ENCODE measurements at places on chromosomes 7 and 10.

GRCh38 chr10:71360735-71361134 is 36.0 kb upstream of the CDH23 start:
- no peak for DNase-seq

DNA sequence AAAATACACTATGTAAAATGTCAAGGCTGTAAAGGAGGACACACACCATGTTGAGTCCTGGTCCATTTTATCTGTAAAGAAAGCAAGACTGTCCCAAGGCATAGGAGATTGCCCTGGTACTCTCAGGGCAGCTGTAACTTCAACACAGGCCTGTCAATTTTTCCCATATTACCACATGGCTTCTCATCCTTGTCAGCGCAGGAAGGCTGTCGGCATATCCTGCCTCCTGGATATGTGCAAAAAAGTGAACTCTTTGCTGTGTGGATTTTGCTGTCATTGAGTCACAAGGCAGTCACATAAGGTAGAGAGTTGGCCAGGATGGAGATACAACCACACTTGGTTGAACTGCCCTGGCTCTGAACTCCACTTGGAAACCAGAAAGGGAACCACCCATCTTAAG is 8.7 kb downstream of the DUSP5 start:
- DNase-seq = no peak

DNA sequence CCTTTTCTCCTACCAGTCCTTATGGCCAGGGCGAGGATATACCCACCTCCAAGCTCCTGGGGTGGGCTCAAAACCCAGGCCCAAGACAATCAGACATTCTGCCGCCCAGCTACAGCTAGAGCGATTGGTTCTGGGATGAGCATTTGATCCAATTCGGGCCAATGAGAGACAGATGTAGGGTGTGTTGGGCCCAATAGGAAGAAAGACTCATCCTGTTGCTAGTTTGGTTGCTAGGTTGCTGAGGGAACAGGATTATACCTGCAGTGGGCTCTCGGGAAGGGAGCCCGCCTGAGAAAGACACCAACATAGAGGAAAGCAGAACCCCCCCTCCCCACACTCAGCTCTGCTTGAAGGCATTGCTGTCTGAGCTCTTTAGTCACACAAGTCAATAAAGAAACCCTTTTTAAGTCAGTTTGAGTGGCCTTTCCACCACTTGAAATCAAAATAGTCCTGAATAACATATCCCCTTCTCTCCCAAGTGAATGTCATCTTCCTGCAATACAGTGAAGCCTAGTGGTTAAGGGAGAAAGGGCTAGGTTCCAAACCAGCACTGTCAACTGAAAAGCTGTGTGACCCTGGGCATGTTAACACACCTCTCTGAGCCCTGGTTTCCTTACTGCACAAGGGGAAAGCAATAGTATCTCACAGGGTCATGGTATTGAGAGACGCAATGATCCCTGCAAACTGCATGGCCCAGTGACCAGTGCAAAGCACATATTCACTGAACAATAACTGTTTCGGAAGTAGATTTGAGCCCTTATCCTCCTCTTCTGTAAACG is 21.8 kb downstream of the ITPRIP start:
- DNase-seq = no peak

DNA sequence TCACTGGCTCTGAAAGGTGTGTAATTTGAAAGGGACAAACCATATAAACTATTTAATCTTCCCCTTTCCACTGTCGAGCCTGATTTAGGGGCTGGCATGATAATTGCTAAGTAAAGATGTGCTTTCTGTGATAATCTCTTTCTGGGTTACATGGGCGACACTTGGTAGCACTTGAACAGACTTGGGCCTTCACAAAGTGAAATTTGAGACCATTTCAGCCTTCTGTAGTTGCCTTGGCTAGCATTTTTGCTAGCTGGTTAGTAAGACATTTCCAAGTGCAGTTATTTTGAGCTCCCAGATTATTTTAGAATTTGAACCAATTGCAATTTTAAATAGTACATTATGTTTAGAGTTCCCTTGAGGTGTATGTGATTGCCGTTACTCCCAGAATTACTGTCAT is 432.7 kb upstream of the GALNT17 start:
- DNase-seq = no peak

GRCh38 chr7:68699090-68699711 is 899.1 kb upstream of the AUTS2 start:
- DNase-seq = no peak

- DNase-seq = no peak
Measured at GRCh38 chr10:60162631-60163030, 227.0 kb downstream of the ANK3 start.

DNA sequence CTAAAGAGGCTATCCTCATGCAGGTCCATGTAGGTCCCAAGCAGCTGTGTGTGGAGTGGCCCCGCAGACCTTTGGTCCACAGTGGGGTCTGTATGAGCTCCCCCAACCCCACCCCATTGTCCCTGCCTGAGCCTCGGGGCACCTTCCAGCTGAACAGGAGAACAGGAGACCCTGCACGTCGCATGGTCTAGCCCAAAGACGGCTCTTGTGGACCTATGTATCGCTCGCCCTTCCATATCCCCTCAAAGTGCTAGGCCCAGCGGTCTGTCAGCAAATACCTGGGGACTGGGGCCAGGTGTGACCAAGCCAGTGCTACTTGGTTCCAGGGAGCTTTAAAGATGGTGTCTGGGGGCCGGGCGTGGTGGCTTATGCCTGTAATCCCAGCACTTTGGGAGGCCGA is 43.0 kb downstream of the OAT start:
- no peak for DNase-seq

DNA sequence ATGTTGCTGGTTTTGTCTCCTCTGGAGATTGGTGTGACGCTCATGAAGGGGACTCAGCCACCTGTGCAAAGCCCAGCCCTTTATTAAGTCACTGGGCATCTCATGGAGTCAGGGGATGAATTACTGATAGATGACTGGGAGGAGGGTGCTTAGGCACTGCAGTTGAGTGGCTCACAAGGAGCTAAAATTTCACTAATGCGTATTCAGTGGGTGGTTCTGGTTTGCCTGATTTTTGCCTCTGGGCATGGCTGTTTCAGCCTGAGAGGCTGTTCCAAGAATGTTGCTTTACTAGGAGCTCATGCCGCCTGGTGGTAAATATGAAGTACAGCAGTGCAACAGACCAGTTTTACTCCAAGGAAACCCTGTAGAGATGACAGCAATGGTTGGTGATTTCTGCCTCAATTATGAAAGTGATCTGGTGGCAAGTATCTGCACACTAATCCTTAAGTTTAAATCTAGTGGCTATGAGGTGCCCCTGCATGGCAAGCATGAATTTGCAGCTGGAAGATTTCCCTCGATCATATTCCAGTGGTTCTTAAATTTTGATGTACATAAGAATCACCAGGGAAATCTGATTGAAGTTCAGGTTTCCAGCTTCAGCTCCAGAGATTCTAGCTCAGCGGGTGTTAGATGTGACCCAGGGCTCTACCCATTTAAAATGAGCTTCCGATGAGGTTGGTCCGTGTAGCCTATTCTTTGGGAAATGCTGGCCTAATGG is 19.9 kb downstream of the ACTA2 start:
- peak; percentile 68 for DNase-seq

DNA sequence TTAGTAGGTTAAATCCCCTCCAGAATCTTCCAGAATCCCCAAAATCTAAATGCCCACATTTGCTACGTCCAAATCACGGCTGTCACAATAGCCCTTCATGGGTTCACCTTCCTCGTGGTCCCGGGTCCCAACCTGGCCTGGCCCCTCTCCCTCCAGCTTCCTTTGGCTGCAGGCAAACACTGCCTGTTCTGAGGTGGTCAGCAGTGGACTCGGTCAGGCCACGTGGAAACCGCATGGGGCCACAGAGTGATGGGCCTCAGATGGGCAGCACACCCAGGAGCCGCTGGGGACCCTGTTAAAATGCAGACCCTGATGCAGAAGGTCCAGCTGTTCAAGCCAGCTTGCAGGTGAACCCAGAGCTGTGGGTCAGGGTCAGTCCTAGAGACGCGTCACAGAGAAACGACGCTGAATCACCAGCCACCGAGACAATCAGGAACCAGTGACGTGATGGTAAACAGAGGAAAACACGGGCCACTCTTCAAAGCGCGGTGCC is 588.6 kb downstream of the DNAJB6 start:
- DNase-seq = no peak

DNA sequence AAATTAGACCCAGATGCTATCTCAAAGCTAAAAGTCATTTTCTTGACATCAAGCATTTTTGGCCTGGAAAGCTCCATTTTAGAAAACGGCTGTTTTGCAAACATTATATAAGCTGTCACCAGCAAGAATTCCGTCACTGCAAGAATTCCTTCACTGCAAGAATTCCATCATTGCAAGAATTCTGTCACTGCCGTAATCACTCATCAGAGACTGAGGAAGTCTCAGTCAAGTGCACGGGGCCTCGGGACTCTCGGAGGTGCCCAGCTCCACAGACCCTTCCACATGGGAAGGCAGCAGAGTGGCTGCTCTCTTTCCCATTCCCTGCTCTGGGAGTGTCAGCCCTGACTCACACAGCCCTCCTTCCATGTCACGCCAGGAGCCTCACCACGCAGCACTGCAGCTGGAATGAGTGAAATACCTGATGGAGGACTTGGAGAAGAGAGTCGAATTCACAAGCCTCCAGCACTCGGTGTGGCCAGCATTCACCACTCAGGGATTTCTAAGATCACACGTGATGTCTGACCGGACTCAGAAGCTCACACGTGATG is 168.3 kb downstream of the PTPRN2 start:
- DNase-seq = no peak

DNA sequence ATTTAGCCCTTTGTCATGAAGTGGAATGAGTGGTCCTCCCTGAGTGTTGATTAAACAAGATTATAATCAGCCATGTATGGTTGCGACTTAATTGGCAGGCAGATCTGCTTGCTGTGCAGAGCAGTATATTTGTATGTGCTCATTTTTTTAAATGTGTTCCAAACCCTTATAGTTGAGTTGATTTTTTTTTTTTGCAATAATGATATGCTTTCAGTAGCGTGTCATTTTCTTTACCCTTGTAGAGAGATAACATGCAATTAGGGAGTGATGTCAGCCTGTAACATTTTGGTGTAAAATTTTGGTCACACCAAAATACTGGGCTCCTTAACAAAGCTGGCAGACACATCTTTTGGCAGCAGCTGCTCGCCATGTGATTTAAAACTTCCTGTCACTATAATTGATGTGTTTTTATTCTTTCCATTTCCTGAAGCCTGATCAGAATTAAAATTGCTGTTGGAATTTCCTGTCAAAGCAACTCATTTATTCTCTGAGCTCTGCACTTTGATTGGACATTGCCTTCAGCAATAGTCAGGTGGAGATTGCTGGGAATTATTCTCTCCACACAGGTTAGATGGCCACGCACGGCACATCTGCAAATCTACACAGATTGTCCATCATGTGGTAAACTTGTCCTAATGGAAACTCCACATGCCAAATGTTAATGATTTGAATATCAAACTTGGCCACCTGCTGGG is 125.3 kb downstream of the DYNC1I1 start:
- DNase-seq = no peak

- no peak for DNase-seq
Measured at GRCh38 chr10:36087006-36088005, 445.2 kb upstream of the FZD8 start.

GRCh38 chr7:2404714-2405119 is 1.3 kb downstream of the CHST12 start:
- no peak for DNase-seq

- DNase-seq = no peak
Measured at GRCh38 chr7:7967886-7968543, 581 bp upstream of the GLCCI1 start.

DNA sequence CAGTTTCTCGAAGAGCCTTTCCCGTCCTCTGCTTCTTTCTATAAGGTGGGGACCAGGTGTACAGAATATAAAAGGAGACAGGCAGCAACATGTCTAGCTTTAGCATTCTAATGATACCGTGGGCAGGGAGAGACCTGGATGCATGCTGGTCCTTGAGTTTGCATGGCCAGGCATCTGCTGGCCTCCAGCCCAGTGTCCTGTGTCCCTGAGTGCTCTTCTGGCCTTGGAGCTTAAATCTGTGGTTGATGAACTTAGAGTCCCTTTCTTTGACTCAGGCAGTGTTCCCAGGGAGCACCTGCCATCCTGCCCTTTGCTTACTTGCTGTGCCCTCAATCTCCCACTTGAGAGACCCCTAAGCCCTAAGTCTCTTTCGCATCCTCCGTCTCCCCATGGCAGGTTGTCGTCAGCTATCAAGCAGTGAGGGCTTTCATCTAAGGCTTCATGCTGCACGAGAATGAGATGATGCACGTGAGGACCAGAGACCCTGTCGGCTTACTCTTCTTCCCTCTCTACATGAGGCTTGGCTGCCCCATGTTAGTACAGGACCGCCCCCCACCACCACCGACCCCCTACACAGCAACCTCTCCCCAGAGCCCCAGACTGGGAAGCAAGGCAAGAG is 313.4 kb upstream of the C7orf33 start:
- no peak for DNase-seq

DNA sequence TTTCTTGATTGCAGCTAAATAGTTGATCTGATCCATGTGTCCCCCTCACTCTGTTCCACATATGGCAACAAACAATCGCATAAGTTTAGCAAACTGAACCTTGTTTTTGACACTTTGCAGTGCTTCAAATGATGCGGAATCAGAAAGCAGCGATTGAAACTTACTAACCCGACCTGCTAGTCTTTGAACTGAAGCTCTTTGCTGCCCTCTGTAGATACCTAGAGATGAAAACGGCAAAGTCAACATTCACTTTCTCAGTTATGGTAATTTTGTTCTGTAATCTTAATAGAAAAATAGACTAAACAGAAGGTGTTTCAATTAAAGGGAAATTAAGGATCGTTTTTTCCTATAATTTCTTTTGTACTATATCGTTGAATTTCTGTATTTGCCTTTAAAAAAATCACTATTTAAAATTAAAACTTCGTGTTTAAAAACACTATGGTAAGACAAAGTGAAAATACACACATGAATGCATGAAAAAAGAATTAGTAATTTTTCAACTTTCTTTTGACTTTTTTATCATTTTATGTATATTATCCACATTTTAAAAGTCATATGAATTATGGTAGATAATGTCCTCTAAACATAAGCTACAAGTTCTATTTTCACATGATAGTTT is 276.5 kb downstream of the MAGI2 start:
- no peak for DNase-seq

DNA sequence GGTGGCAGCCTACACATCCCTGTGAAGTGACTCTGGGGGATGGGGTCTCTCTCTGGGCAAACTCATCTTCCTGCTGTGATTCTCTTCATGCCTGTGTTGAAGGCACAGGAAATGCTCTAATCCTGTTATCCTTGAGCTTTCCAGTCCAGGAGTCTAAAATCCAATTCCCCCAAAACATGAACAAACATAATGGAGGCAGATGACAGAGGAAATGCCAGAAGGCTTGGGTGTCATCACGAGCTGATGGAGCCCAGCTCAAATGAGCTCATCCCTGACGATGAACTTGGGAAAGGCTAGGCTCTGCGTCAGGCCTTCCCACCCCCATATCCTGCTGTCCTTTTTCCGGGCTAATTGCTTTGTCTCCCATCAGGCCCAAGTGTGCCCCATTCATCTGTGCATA is 165.9 kb upstream of the PODXL start:
- no peak for DNase-seq

DNA sequence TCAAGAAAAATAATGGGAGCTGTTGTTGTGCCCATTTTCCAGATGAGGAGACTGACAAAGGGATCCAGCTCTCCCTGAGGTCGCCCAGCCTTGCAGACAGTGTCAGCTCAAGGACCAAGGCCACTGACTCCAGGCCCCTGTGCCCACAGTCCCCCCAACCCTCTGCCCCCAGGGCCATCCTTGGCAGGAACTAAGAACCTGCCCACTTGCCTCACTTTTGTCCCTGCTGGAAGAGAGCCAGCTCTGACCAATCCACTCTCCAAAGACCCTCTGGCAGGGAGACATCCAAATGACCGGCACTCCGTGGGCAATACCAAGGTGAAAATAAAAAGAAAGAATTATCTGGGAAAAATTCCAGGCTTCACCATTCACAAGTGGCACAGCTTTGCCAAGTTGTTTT is 101.3 kb downstream of the TCERG1L start:
- peak; percentile 33 for DNase-seq

GRCh38 chr7:64882341-64883112 is 20.5 kb upstream of the ZNF273 start:
- DNase-seq = peak; percentile 65
